Hematopoietic multipotent progenitor cell treated with erythropoietin and hydrocortisone succinate and interleukin-3 and kit ligand, for 6 days (in vitro differentiated cells): ENCODE measurements at places on chromosomes 4 and X.

GRCh38 chr4:24880186-24880585 lies 32.7 kb downstream of the CCDC149 start:
- DNase-seq, result no peak

DNA sequence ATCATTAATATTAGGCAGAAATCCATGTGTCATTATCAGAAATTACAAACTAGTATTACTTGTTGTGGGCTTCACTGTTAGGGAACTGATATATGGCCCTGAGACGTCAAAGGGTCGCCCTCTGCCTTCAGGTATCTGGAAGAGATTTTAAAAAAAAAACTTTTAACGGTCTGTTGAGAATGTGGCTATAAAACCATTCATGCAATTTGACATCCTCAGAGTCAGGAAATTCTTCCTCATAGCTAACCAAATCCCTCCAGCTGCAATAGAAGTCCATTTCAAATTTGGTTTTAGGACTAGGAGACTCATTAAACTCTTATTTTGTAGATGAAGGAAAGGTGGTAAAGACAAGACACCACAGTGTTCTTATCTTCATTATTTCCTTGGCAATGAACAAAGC lies 194.2 kb upstream of the NOCT start:
- no peak for DNase-seq

GRCh38 chrX:124250835-124251437 lies 81.5 kb upstream of the TEX13D start:
- no peak for DNase-seq

DNA sequence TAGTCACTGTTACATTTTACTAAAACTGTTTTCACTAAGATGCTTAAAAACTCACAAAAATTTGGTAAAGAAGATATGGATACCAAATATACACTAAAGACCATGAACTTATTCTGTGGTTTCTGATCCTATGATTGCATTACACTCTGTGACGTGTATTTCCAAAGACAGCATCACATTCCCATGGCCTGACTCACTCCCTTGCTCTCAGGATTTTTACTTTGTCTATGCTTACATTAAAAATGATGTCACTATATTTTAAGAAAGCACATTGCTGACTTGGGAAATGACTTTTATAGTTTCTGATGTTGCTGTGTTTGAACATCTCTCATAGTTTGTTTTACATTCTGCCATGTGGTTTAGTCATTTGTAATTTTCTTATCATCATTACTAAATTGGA lies 327.9 kb upstream of the MAGEB18 start:
- no peak for DNase-seq

DNA sequence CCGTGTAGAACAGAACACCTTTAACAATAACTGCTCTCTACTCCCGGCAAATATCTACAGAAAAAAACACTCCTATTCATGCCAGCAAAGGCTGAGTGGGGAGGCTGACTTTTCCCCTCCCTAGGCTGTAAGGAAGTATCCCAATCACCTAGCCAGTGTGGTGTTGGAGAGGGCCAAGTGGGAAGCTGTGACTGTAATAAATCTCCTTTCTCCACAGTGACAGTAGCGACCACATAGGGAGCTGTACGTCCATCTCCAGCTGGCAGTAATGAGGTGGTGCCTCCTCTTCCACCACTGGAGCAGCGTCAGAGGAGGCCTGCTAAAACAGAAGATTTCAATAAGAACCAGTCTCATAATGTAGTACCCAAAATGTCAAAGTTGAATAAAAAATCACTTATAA lies 47.9 kb upstream of the PLAC1 start:
- no peak for DNase-seq

- DNase-seq, result no peak
These were observed 2.4 kb upstream of the CFAP299 start for GRCh38 chr4:80333121-80333520.

DNA sequence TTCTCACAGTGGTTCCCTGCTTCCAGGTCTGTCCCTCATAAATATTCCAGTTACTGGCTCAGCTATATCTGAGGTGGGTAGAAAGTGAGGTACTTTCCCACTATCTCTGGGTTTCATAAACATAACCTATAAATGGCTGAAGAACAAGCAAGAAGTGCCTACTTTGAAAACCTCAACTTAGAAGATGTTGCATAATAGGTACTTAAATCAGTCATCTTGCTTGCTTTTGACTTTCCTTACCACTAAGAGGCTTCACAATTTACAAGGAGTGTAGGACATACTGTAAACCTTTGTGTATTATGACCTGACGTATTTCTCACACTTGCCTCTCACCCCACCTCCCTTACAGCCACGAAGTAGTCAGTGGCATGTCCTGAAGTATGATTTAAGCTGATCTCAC lies 145.9 kb downstream of the PCDH19 start:
- no peak for DNase-seq

DNA sequence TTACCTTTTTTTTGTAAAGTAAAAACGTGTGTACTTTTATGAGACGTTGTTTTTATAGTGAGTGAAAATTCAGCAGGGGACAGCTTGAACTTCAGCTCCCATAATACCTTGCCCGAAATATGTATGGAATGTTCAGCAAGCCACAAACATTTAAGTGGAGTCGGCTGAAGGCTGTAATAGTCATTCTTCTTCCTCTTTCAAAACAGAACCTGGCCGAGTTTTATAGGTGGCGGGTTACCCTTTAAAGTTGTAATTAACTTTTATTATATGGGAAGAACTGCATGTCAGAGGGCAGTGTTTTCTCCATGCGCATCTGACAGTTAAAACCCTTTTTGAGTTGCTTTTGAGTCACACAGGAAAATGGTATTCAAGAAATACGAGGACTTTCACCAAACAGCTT lies 50.7 kb downstream of the CLDN34 start:
- DNase-seq, result peak; percentile 26

- DNase-seq, result peak; percentile 99
These were observed at the start of gene RNF4 for GRCh38 chr4:2468456-2469191. Gene RNF4 (plus strand): TSS chr4:2469106. CDS start chr4:2490494, 21,388 bp downstream.
